Activated naive CD8-positive, alpha-beta T cell treated with anti-CD3 and anti-CD28 coated beads for 36 hours (primary cell): ENCODE measurements at places on chromosomes 2 and 18. TPM values are rescaled to one million over a fixed set of nuclear protein-coding genes. Genes with fewer than 3 reads are reported as not detected.

DNA sequence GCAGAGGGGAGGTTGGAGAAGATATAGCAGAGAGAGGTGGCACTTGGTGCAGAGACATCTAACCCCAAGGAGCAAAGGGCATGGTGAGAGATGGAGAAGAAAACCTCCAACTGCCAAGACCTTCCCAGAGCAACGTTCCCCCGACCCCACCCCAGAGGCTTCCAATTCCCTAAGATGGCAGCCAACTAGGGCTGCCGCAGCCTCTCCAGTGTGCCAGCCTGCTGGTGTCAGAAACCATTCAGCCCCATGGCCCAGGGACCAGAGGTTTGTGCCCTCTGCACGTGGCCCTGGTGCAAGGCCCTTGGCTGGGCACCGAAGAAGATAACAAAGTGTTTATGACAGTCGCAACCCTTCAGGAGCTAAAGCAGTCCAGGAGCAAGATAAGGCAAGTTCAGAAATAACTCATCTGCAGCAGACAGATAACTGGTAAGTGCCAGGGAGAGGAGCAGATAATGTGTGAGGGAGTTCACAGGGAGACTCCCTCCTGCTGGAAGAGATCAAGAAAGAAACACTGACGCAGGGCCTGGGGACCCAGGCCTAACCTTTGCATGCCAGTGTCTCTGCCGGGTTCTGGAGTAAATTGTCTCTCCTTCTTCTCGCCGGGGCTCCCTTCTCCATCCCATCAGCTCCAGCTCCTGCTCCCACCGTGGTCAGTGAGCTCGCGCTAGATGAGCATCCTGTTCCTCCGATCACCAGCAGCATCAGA lies 66.1 kb upstream of the ID2 start:
- DNase-seq = no peak

DNA sequence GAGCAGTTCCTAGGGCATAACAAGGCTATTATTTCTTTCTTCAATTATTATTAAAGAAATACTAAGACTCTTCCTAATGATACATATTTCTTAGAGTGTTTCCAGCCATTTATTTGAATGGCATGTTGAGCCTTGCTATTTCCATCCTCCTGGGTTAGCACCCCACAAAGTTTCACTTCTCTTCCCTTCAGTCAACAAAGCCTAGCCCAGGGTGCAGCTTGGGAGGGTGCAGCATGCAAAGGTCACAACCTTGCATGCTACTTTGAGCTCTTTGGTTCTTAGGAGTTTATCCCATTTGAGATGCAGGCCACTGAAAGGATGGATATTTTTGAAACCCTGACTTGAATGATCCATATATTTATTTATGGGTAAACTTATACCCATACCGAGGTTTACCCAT lies 454.4 kb upstream of the MEIS1 start:
- DNase-seq = no peak

- peak; percentile 97 for DNase-seq
Observed at GRCh38 chr2:96157649-96158553, 12.7 kb upstream of the DUSP2 start.

MRO gene
- not detected for total RNA-seq

CHST9 gene
- not detected for total RNA-seq
